Kidney epithelial cell (primary cell): ENCODE measurements at places on chromosomes 3 and 15.

DNA sequence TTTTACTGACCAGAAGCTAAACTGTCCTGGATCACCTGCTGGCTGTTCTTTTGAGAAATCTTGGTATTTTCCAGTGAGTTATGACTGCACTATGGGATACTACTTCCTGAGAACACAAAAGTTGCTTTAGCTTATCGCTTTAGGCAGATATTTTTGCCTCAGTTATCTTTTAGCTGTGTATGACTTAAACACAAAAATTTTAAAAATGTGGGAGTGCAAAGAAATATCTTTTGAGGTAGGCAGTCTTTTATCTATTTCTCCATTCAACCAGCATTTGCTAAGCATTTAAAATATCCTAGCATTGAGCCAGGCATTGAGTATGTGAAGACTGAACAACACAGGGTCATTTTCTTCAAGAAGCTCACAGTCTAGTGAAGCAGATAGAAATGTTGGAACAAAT lies 981.9 kb downstream of the FHIT start:
- no peak for DNase-seq

- DNase-seq: peak; percentile 29
Measured at GRCh38 chr3:53219895-53220483, 35.8 kb downstream of the TKT start.

DNA sequence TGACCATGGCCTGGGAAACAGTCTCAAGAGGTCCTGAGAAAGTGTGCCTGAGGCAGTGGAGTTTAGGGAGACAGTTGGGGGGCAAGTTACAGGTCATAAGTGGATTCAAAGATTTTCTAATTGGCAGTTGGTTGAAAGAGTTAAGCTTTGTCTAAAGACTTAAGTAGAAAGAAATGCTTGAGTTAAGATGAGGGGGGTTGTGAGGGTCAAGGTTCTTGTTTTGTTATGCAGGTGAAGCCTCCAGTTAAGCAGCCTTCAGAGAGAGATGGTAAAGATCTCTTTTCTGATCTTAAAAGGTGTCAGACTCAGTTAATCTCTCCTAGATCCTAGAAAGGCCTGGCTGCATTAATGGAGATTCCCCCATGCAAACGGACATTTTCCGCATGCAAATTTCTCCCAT lies 356.3 kb upstream of the C2CD4B start:
- no peak for DNase-seq

GRCh38 chr3:7307410-7307809 lies 446.5 kb downstream of the GRM7 start:
- DNase-seq: no peak

- no peak for DNase-seq
Measured at GRCh38 chr3:13075318-13075717, 2.1 kb upstream of the IQSEC1 start.
